CD4-positive, alpha-beta T cell treated with Interleukin-6 at 100 ng/mL for 8 hours (primary cell): ENCODE measurements at places on chromosomes 12 and 14.

DNA sequence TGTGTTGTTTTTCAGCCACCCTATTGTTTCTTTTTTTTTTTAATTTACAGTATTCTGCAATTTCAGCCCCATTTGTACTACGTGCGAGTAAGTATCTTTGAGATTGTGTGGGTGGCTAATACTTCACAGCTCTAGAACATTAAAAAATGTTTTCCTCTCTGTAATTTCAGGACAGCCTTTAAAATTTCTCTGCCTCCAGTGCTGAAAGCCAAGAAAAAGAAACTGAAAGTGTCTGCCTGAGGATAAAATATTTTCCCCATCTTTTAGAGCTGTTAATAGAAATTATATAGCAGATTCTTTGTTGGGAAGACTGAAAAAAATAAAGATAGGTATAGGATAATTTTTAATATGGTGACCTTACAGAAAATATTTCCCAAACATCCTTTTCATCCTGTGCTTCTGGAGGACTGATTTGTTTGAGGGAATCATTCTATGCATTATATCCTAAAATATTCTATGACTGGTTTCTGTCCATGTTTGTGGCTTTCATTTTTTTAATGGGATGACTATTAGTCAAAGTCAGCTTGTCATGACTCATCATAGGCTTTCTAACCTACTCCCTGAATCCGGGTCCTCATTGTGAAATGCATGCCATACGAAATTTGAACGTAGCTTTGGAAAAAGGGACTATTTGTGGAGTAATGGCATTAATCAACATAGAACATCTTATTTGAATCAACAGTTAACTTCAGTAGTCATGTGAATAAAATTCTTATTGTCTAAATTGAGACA is 10.8 kb upstream of the TCTN2 start:
- DNase-seq: no peak

- no peak for DNase-seq
Observed at GRCh38 chr12:68510397-68510796, 100.3 kb upstream of the RAP1B start.

GRCh38 chr12:954741-955140 is 5.2 kb upstream of the RAD52 start:
- no peak for DNase-seq

GRCh38 chr14:101594511-101595148 is 33.3 kb downstream of the DIO3 start:
- DNase-seq: no peak

DNA sequence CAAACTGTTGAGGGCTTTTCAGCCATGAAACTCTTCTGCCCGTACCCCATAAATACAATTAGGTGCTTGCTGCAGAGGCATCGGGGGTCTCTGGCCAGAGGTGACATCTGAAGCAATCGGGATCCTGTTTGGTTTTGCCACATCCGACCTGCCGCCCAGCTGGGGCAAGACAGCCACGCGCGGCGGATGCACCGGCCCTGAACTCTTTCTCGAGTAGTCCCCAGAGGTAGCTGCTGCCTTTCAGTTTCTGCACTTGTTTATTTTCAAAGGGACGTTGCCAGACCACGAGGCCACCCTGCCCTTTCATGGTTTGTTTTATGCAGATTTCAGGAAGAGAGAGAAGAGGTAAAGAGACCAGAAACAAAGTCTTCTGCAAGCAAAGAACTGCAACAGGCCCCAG is 10.6 kb upstream of the MLXIP start:
- peak; percentile 39 for DNase-seq

- DNase-seq: no peak
Observed at GRCh38 chr12:80837342-80837978, 100.3 kb downstream of the LIN7A start.

DNA sequence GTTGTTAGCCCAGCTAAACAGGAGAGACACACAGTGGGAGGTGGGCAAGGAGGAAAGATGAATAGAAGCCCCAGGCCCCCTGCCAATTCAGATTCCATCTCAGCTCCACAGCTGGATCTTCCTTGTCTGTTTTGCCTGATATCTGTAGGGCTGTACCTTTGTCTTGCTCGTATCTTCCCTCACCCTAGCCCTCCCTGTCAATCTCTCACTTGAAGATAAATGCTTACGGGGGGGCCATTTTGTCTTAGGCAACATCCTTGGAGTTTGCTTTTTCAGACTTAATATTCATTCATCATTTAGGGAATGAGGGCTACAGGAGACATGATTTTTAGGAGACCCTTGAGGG is 2.4 kb downstream of the KIF5A start:
- DNase-seq: no peak

GRCh38 chr14:22739423-22739822 is 27.1 kb upstream of the OXA1L start:
- DNase-seq: no peak

GRCh38 chr12:78441737-78442453 is 422.7 kb upstream of the SYT1 start:
- no peak for DNase-seq

DNA sequence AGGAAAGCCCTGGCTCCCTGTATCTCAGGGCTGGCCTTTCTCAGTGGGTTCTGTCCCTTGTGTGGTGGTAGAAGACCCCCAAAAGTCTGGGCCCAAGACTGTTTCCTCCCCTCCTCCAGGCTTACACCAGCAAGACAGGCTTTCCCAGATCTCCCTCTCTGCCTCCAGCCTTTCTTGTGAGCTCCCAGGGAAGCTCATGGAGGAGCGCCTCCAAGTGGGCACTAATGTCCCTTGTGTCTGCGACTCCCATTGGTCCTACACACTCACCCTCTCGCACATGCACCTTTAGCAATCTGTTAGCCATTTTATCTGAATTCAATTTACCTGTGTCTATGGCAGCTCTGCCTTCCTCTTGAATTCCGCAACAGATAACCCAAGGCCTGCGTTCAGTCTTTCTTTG is 251.1 kb upstream of the CAND1 start:
- DNase-seq: no peak

DNA sequence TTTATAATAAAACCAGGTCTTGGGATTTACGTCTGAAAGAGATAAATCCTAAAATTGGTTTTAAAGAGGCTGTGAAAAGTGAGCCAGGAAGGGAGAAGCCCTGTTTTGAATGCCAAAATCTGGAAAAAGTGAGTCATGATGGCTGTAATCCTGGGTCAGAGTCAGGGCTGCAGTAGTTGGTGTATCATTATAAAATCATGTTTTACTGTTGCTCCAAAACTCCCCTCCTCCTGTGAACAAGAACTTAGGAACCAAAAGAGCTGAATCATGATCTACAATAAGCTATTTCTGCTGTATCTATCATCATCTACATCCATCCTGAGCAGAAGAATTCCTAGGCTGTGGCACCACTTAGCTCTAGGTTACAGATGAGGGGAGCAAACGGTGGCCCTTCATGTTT is 79.3 kb downstream of the LMO3 start:
- no peak for DNase-seq

- DNase-seq: no peak
Observed at GRCh38 chr12:5809586-5809985, 135.5 kb downstream of the ANO2 start.

DNA sequence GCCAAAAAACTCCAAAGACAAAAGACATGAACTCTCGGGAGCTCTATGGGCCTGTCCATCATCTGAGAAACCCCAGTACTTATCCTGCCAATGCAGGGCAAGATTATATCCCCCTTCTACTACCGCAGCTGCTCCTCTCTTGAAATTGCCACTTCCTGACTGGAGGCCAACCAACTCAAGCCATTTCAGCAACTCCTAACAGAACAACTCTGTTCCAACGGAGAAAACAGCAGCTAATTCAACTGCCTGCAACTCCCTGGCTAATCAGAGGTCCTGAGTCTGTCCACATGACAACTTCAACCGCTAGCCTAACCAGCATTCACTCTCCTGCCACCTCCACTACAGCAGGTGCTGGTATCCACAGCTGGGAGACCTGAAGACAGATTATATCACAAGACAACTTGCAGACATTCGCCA is 24.1 kb downstream of the CEP83 start:
- DNase-seq: no peak

DNA sequence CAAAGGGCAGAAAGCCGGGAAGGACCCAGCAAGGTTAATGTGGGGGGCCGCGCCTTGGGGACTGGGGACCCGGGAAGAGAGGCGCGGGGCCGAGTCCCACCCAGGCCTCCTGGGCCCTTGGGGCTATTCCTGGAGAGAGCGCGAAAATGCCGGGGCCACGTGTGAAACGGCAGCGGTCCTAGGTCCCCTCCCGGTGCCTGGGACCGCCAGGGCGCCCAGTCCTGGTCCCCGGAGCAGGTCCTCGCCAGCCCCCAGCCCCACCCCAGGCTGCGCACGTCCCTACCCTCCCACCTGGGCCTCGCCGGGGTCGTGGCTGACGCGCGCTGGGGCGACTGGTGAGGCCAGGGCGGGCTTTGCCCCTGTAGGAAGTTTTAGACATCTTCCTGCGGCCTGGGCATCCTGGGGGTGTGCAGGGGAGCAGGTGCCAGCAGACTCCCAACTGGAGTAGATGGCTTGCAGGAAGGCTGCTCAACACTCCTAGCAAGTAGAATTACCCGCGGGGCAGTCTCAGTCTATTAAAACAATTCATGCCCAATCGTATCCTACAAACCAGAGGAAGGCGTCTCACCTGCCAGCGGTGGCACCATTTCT is 708 bp downstream of the FAR2 start:
- DNase-seq: no peak

- DNase-seq: peak; percentile 4
Observed at GRCh38 chr12:12983420-12984035, 16.5 kb downstream of the HEBP1 start.

GRCh38 chr12:130126023-130126432 is 36.2 kb upstream of the FZD10 start:
- DNase-seq: no peak

- DNase-seq: no peak
Observed at GRCh38 chr12:122449317-122449716, 26.8 kb upstream of the CLIP1 start.

GRCh38 chr12:108175310-108175709 is 46.2 kb downstream of the WSCD2 start:
- DNase-seq: no peak

GRCh38 chr14:54116972-54117371 is 160.3 kb upstream of the BMP4 start:
- DNase-seq: no peak

- DNase-seq: no peak
Observed at GRCh38 chr14:71398450-71398849, 491.2 kb downstream of the PCNX1 start.

DNA sequence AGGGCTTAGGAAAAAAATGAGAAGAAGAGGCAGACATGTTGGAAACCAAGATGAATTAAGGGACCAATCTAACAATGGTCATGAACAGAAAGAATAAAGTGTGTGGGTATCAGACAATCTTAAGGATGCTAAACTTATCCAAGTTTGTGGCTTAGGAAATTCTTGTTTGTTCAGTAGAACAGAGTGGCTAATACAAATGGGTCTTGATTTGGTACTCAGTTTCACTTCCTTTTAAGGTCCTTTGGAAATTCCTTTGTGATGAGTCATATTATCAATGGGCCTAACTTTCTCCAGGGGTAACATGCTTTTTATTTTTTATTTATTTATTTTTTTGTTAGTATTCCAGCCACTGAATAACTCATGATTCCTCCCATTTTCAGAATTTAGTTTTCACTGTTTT is 1154.7 kb upstream of the FLRT2 start:
- DNase-seq: no peak

- DNase-seq: no peak
Observed at GRCh38 chr14:100629696-100630095, 42.5 kb upstream of the BEGAIN start.

GRCh38 chr14:78519863-78520262 is 349.7 kb downstream of the NRXN3 start:
- DNase-seq: no peak

- DNase-seq: no peak
Observed at GRCh38 chr12:89884952-89885351, 176.3 kb upstream of the ATP2B1 start.

- peak; percentile 4 for DNase-seq
Observed at GRCh38 chr14:96797582-96798349, 584 bp downstream of the VRK1 start.
